ENCODE measurements at places on chromosomes 3 and 15. TPM values are rescaled to one million over a fixed set of nuclear protein-coding genes. Genes with fewer than 3 reads are reported as not detected.

The CFAP91 gene
- polyA plus RNA-seq, result not detected

The ADAMTS17 gene
- 0.03 TPM for polyA plus RNA-seq

The IL5RA gene
- not detected for polyA plus RNA-seq

The AMT gene
- 3.1 TPM for polyA plus RNA-seq

The EIF3J gene
- 9.7 TPM for polyA plus RNA-seq

The LSAMP gene
- not detected for polyA plus RNA-seq

The TM6SF1 gene
- 21.3 TPM for polyA plus RNA-seq

The OCA2 gene
- polyA plus RNA-seq, result not detected

The KBTBD8 gene
- 2.0 TPM for polyA plus RNA-seq

The DOCK3 gene
- 0.03 TPM for polyA plus RNA-seq

The MNS1 gene
- not detected for polyA plus RNA-seq

The SKOR1 gene
- polyA plus RNA-seq, result 0.23 TPM

The MYLK gene
- polyA plus RNA-seq, result 0.51 TPM

The SAXO2 gene
- not detected for polyA plus RNA-seq

The HHATL gene
- polyA plus RNA-seq, result not detected

The P2RY12 gene
- polyA plus RNA-seq, result 3.0 TPM

The DAZL gene
- polyA plus RNA-seq, result not detected

The DUOX1 gene
- not detected for polyA plus RNA-seq

The CACNA1D gene
- 0.29 TPM for polyA plus RNA-seq

The BNC1 gene
- polyA plus RNA-seq, result not detected

The CD200R1 gene
- 1.6 TPM for polyA plus RNA-seq

The HIGD2B gene
- not detected for polyA plus RNA-seq

The CBLB gene
- 1.6 TPM for polyA plus RNA-seq

The FAM107A gene
- polyA plus RNA-seq, result not detected

The C3orf20 gene
- not detected for polyA plus RNA-seq

The APBA2 gene
- not detected for polyA plus RNA-seq

The PRR23B gene
- polyA plus RNA-seq, result not detected

The CPN2 gene
- polyA plus RNA-seq, result not detected

The C15orf62 gene
- polyA plus RNA-seq, result 0.25 TPM

The CDCP1 gene
- 0.38 TPM for polyA plus RNA-seq

The NAALADL2 gene
- not detected for polyA plus RNA-seq

The CPA3 gene
- polyA plus RNA-seq, result not detected

The IL20RB gene
- 0.16 TPM for polyA plus RNA-seq

The COL7A1 gene
- polyA plus RNA-seq, result not detected

The FBLN2 gene
- polyA plus RNA-seq, result not detected

The PARP3 gene
- 9.9 TPM for polyA plus RNA-seq

The BTLA gene
- not detected for polyA plus RNA-seq

The TGM4 gene
- polyA plus RNA-seq, result not detected

The MYL3 gene
- polyA plus RNA-seq, result not detected

The LMAN1L gene
- not detected for polyA plus RNA-seq

The NR2E3 gene
- not detected for polyA plus RNA-seq

The SPATA12 gene
- 0.16 TPM for polyA plus RNA-seq

The ADAMTS9 gene
- polyA plus RNA-seq, result not detected

The CXCR6 gene
- polyA plus RNA-seq, result not detected

The TMC3 gene
- polyA plus RNA-seq, result not detected

Data from CD14-positive monocyte (primary cell).